ENCODE measurements at places on chromosomes 1 and 21.
A peak's percentile ranks its signal among the peaks of the same experiment; 100 is the strongest.

DNA sequence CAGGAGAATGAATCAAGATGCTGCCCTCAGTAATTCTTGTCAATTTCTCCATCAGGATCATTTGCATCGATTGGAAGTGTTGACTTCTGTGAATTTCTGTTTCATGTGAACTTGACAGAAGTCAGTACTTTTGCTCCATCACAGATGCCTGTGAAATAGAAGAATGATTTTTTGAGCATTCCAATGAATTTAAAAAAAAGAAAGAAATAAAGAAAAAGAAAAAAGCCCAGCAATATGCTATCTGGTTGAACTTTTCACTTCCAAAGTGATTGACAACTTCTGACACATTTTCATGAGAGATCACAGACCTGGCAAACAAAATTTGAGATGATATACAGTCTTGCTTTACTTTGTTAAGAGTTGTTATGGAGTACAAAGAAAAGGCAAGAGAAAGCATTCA lies 175.3 kb downstream of the RWDD3 start:
- DNase-seq, result no peak

GRCh38 chr1:53258216-53258615 lies 19.9 kb upstream of the MAGOH start:
- no peak for DNase-seq

DNA sequence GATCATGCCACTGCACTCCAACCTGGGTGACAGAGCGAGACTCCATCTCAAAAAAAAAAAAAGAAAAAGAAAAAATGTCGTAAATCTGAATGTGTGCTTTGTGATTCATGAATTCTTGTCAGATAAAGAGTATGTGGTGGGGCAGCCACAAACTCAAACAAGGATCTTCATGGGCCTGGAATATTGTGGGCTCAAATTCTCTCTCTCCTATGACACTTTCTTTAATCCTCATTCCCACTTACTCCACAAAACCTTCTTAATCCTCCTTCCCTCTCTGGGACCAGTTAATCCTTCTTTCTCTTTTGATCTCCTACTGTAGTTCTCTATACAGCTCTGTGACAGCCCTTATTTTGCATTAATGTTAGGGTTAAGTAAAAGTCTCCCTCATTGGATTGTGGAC lies 112.3 kb downstream of the AK5 start:
- DNase-seq, result peak; percentile 40

- no peak for DNase-seq
These were observed 65.6 kb downstream of the COP1 start for GRCh38 chr1:176141449-176141848.

GRCh38 chr1:155207806-155208540 lies at the start of gene THBS3:
Gene THBS3, minus strand, starts transcription at chr1:155207897. Its CDS starts 21 bp downstream, at chr1:155207876.
- DNase-seq, result peak; percentile 46

- peak; percentile 61 for DNase-seq
These were observed 26.9 kb upstream of the ESRRG start for GRCh38 chr1:216750031-216750627.

GRCh38 chr1:8427493-8427892 lies 109.6 kb downstream of the SLC45A1 start:
- DNase-seq, result peak; percentile 38

- DNase-seq, result peak; percentile 75
These were observed 53.8 kb downstream of the MACF1 start for GRCh38 chr1:39258146-39258924.

Measured in mesenchymal stem cell (in vitro differentiated cells and primary cell).